Foreskin melanocyte (primary cell): ENCODE measurements at places on chromosomes 5 and 9.

DNA sequence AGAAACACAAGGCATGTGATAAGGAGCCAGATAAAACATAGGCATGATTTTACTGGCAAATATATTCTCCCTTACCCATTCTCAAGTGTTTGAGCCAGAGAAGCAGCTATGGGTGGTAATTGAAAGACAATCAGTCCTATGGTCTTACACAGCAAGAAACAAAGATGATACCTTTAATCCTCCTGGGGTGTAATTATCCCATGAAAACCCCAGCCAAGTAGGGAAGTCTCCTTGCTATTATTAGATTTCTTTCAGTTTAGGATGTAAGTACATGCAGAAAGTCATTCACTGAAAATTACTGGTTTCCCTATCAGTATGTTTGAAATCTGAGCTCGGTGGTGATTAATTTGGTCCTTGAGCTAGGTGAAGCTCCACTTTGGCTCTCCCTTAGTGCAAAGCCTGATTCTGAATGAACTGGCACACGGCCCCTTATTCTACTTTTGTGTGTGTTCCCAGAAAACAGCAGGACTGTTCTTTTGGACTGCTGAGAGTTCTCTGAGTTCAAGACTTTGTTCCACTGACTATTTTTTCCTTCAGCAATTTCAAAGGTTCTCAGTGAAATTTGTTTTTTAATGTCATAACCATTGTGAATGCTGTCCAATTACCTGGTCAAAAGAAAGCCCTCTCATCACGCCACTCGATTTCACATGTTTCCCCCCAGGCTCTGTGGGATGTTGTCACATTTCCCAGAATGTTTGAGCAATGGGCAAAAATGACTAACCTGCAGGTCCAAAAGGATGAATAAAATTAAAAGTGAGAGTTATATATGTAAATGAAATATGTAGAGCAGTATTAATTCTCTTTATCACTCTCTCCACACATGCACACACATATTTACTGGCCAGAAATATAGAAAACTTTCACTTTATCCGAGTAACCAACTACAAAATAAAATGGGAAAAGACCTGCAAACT is 343.0 kb downstream of the RAB3C start:
- DNase-seq: no peak

- DNase-seq: peak; percentile 64
Observed at GRCh38 chr9:84875193-84875592, 205.7 kb downstream of the NTRK2 start.

GRCh38 chr9:21252721-21253547 is 13.1 kb upstream of the IFNA14 start:
- DNase-seq: peak; percentile 33

- peak; percentile 89 for DNase-seq
Observed at GRCh38 chr5:148826053-148826738, at the start of gene ADRB2. Gene ADRB2, plus strand, starts transcription at chr5:148826611. Its CDS starts 221 bp downstream, at chr5:148826832.

GRCh38 chr5:157184117-157184670 is 3.6 kb downstream of the ITK start:
- DNase-seq: no peak

DNA sequence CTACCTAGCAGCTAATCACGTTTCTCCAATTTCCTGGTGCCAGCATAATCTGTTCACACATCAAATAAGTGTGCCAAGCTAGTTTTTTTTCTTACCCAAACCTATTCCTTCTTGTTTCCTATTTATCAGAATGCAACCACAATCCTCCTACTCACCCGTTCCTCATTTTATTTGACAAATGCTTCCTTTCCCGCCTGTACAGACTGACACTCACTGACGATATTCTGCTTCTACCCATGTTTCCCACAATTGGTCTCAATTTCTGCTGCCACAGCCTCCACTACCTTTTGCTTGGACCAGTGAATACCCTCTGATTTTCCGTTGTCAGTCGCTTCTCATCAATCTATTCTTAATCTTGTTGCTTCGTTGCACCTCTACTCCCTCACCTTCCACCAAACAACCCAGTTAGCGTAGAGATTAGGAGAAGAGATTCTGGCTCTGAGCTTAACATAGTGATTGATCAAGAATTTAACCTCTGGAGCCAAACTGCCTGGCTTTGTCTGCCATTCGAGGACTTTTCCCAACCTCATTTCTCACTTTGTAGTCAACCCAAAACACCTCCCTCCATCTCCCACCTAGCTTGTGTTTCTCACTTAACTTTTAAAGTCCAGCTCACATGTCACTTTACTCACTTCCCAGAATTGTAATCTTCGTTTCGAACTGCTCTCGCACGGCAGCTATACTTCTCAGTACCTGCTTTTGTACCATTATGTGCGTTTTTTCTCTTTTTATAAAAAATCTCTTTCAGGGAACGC is 729 bp upstream of the TMEM38B start:
- DNase-seq: peak; percentile 2

GRCh38 chr5:172189693-172190296 is 1.8 kb upstream of the STK10 start:
- peak; percentile 63 for DNase-seq

DNA sequence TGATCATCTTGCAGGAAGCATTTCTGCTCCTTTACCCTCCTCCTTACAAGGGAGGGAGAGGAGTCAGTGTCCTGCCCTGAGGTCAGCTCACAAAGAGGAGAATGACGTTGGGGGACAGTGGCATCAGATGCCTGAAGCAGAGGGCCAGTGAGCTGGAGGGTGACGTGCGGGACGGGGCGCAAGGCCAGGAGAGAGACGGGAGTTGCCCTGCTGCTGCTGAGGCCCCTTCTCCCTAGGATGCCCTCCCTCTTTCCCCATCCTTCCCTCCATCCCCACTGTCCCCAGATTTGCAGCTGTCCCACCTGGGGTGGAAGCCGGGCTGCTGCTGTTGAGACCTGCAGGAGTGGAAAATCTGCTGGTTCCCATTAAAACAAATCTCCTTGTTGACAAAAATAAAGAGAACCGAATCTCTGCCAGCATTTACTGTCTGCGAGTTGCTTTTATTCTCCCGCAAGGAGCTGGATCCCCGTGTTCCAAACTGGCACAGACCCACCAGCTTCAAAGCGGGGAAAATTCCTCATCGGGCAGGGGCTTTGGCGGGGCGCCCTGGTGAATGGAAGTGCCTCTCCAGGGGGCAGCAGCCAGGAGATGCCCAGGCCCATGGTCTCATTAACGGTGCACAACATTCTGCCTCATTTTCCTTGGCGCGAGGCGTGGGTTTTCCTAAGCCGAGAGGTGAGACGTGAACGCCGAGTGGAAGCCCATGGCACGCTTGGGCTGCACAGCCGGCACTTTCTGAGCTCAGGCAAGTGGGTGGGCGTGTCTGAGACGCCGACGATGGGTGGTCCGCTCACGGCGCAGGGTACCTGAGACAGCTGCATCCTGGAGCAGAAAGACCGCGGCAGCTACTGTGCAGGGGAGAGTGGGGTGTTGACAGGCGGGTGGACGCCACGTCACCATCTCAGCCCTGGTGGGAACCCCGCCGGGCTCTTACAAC is 13.9 kb upstream of the COL5A1 start:
- DNase-seq: no peak

DNA sequence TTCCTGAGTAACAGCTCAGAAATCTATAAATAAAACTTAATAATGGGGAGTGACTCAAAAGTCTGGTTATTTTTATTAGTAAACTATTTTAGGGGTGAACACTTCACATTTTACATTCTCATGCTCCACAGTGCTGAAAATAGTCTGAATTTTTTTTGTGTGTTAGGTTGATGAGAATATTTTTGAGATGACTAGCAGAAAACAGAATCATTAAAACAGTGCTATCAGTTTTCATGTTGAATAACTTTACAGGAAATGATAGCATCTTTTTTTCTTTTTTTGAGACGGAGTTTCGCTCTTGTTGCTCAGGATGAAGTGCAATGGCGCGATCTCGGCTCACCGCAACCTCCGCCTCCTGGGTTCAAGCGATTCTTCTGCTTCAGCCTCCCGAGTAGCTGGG is 60.3 kb downstream of the TMC1 start:
- DNase-seq: no peak

DNA sequence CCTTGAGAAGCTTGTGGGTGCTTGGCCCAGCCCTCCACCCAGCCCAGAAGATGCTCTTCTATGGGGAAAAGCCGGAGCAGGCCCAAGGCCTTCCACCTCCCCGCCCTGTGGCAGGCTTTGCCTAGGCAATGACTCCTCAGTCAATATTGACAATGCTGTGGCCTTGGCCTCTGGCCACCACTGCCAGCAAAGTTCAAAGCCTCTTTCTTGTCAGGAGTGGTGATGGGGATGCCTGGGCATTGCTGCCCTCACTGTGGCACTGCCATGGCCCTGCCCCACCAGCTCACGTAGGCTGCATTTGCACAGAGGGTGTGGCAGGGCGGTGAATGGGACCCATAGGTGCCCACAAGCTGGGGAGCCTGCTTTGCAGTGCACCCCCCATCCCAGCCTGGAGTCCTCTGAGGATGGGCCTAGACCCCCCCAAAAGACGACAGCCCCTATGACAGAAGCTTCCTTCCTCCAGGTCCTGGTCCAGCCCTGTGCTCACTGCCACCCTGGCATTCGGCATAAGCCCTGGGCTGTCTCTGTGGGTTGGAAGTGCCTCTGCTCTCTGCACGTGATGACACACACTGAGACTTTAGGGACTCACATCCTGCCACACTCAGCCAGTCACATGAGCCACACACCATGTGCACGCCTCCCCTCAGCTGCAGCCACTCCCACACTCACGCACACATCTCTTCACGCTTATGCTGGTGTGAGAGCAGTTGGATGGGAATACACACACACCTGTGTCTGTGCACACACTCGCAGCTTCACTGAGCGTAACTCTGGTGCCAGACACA is 31.1 kb downstream of the MORN5 start:
- peak; percentile 29 for DNase-seq

GRCh38 chr9:74942801-74943200 is 9.9 kb downstream of the C9orf40 start:
- peak; percentile 46 for DNase-seq

- DNase-seq: no peak
Observed at GRCh38 chr5:119328753-119329602, 26.8 kb upstream of the TNFAIP8 start.

DNA sequence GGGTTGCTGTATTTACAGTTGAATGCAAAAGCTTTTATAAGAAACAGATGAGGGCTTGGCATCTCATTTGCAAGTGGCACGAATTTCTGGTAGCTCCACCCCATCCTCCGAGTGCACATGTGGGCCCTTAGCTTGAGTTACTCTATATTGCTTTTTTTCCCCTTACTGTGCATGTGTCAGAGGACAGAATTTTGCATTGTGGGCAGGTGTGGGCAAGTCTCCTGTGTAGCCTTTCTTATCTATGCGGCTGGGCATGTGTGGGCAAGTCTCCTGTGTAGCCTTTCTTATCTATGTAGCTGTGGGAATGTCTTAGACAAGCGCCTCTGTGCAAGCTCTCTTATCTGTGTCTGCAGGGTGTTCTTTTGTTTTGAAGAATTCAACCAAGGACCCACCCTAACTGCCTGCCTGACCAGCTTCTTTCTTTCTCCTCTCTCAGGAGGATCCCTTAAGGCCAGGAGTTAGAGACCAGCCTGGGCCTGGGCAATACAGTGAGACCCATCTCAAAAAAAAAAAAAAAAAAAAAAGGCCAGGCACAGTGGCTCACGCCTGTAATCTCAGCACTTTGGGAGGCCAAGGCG is 34.1 kb upstream of the SIL1 start:
- DNase-seq: no peak

DNA sequence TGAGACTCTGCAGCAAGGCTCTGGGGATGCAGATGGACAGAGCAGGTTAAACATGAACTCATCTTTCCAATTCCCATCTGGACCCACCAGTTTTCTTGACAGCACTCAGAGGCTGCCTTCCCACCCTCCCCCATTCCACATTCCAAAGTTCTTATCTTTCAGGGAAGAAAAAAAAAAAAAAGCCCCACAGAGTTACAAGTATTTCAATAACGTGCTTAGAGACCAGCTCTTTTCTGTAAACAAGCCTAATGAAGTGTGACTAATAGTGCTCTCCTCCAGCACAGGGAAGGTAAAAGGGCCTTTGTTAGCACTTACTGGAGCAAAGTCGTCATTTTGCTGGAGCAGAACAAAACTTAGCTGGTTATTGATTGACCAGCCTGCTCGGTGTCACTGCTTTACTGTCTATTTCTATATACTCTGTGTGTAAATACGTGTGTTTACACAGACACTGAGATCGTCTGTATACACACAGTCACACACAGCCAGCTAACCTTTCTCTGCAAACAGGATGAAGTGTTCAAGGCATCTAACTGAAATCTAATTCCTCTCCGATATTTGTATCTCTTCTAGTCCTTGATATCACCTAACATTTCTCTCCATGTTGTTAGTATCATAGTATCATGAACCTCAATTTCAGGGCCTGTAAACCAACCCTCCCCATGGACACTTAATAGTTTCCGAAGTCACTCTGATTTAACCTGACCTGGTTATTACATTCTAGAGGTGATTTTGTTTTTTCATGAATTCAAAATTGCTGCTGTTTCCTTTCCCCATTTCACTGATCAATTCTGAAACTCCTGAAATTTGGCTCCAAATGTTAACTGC is 84.9 kb downstream of the ZNF608 start:
- peak; percentile 89 for DNase-seq

DNA sequence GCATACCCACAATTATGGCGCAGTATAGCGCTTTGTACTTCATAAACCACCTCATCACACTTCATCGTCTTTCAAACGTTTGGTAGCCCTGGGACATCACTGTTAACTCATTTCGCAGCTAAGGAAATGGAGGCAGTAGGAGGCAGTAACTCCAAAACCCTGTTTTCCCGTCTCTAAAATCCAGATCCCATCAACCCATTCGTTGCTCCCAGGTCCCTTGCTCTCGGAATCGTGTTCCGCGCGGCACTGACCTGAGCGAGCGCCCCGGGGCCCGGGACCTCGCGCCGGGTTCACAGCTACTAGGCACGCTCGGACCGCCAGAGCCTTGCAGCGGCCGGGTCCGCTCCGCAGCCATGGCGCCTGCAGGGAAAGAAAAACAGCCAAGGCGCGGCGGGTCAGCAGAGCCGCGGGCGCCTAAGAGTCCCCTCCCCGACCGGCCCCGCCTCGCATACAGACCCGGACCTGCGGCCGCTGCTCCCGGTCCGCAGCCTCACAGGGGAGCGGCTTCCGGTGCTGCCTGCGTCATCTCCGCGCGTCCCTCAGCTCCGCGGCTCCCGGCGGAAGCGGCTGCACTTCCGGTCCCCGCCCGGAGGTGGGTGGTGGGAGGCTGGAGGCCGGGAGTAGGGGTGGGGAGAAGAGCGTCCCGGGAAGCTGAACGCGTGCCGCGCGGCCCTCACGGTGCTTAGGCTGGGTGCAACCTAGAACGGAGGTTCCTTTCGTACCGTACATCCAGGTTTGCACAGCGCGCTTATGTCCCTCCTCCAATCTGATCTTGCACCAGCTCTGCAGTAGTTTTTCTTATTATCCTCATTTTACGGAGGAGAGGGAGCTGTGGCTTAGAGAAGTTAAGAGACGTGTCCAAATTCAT is at the start of gene FBXW2:
TSS of gene FBXW2 (minus strand) at position 519 of the 868 bp plus-strand sequence. CDS start 5,158 bp downstream, outside the sequence.
- peak; percentile 83 for DNase-seq

GRCh38 chr9:16540743-16541613 is 329.5 kb downstream of the BNC2 start:
- DNase-seq: no peak

GRCh38 chr9:21153336-21154017 is 11.8 kb upstream of the IFNW1 start:
- no peak for DNase-seq

DNA sequence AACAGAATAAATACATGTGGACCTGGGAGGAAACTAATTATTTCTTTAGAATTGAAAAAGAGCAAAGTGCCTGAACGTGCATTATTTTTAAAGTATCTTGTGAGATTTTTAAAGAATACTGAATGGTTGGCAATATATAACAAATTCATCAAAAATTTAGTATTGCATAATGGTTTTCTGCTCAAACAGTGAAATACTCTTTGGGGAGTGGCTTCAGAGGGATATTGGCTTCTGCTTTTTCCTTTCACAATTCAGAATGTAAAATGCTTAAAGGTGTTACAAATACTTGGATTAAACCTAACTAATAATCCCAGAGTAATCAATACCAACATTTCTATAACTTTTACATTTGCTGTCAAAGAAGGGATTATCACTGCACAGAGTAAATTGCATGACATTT is 379.3 kb upstream of the CHD1 start:
- DNase-seq: no peak
